ENCODE measurements at places on chromosomes 3 and 15.

DNA sequence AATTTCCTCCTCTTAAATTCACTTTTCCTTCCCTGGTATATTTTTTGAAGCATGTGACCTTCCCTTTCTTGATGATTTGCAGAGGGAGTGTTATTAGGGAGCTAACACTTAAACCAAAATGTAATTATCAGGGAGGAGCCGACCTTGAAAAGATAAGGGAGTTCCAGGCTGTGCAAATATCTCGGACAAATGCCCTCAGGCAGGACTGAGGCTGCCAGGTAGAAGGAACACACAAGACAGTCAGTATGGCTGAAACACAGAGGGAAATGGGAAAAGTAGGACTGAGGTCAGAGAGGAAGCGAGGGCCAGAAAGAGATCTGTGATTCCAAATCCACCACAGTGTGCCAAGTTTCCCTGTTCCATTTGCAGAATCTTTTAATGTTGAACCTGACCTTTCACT lies 221.0 kb downstream of the CNTN3 start:
- no peak for DNase-seq

DNA sequence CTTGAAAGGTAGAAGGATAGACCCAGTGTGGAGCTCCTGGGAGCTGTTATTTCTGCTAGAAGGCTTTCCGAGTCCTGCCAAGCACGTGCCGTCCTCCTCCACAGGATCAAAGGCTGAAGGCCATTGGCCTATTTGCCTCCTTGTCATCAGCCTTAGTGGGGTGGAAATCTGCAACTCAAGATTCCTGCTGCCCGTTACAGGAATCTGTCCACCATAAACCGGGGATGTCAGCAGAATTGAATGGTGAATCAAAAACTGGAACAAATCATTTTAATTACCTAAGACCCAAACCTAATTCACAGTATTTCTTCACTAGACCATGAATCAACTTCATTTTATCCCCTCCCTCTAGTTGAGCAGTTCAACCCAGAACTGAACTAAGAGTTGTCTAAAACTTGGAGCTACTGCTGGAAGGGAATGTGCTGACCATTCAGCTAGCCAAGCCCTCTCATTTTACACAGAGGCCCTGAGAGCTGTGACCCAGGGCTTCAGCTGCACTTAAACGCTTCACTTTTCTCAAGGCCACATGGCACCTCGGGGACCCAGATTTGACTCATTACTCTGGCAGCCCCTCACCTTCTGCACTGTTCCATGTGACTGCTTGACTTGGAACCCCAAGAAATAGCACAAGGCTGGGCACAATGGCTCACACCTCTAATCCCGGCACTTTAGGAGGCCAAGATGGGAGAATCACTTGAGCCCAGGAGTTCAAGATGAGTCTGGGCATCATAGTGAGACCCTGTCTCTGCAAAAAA lies 36.8 kb upstream of the KIF23 start:
- no peak for DNase-seq

- no peak for DNase-seq
Observed at GRCh38 chr3:31878231-31878838, 102.7 kb downstream of the OSBPL10 start.

- DNase-seq = no peak
Observed at GRCh38 chr3:130699765-130700164, 46.9 kb downstream of the PIK3R4 start.

DNA sequence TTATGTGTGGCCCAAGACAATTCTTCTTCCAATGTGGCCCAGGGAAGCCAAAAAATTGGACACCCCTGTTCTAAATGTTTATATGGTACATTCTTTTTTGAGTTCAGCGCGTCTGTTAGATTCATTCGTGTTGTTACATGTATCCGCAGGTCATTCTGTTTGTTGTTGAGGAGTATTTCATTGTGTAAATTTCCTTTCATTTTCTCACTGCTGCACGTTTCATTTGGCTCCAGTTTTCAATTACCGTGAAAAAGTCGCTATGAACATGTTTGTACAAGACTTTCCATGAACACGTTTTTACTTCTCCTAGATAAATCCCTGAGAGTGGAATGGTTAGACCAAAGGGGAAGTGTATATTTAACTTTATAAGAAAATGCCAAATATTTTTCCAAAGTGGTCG lies 7.5 kb upstream of the OPA1 start:
- DNase-seq = no peak

DNA sequence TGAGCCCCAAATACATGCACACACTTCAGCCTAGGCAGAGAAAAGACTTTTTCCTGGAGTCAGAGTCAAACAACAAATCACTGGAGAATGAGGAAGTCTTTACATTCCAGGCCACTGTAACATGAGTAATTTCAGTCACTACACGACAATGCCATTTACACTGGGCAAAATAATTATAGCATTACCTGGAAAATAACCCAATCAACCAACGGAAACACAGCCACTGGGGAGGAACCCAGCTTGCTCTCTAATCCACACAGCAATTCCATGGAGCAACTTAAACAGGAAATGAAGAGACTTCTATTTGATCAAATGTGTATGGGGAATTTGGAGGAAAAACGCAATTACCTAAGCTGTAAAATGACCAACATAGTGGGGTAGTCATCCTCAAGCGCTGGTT lies 15.2 kb downstream of the FSTL1 start:
- no peak for DNase-seq

DNA sequence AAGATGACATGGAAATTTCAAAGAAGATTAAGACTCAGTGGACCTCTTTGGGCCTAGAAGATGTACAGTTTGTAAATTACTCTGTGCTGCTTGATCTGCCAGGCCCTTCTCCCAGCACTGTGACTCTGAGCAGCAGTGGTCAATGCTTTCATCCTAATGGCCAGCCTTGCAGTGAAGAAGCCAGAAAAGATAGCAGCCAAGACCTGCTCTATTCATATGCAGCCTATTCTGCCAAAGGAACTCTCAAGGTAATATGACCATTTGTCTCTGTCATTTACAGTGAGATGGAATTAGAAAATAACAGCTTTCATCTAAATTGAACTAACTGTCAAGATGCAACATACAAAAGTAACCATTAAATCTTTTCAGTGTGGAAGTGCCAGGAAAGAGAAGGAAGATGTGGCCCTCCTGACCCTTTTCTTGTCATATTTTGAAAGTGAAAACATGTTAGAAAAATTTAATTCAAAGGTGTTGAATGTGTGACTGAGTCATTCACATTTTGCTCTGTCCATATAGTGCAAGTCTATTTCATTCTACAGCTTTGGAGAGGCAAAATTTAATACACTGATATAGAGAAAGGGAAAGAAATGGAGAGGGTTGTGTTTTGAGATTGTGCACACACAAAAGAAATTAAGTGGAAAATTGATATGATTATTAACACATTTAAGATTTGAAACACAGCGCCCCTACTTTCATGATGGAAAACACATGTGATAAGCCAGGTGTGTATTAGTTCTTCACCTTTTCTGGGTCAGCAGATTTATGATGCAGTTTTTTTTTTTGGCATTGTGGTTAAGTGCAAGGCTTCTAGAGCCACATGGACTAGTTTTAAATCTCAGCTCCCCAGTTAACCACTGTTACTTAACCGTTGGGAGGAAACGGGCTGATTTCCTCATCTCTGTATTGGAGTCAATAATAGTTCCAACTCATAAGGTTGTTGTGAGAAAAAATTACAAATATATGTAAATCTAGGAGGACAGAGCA lies 375.1 kb downstream of the NAALADL2 start:
- no peak for DNase-seq

DNA sequence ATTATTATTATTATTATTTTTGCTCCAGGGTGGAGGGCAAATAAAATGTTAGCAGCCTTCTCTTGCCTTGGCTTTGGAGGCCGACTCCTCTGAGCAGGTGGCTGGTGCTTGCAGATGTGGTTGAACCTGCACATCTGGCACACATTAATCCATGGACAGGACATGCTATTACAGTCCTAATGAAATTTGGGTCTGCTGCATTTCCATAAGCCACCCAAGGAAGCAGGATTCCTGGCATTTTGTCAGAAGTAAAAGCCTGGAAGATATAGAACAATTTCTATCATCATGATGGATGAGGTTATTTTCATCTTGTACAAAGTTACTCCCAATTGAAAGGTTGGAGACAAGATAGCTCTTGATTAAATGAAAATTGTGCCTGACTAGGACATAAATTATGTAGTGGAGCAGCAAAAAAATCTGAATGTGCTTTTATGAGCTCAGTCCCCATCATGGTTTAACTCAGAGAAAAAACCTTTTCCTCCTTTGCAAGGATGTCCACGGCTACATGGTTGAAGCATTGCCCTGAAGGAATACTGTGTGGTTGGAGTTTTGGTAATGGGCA lies 130.9 kb upstream of the RGMA start:
- no peak for DNase-seq

DNA sequence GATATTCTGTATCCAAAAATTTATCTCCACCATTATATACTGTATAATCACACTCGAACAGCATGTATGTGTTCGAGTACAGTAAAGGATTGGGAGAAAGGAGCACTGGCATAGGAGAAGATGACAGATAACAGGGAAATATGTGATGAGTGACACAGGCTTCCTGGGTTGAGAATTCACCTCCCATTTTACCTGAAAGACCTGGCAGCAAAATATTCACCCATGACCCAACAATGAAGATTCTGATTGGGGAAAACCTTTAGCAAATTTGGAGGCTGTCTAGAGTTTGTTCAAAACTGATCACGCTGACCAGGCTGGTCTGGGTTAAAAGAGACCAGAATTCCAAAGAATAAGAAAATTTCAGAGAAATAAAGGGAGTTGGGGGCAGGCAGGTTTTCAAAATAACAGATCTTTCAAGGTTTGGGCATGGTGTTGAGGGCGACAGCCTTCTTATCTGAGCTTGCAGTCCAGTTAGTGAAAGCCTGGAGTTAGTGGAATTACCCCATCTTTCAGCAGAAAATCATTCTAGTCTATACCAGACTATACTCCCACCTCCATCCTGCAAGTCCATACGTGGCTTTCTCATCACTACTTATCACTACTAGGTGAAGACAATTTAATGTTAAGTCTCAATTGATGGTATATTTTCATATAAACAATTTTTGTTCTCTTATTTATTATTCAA lies 42.8 kb upstream of the RSL24D1 start:
- DNase-seq = no peak

GRCh38 chr3:151879679-151880415 lies 6.4 kb downstream of the SUCNR1 start:
- no peak for DNase-seq

DNA sequence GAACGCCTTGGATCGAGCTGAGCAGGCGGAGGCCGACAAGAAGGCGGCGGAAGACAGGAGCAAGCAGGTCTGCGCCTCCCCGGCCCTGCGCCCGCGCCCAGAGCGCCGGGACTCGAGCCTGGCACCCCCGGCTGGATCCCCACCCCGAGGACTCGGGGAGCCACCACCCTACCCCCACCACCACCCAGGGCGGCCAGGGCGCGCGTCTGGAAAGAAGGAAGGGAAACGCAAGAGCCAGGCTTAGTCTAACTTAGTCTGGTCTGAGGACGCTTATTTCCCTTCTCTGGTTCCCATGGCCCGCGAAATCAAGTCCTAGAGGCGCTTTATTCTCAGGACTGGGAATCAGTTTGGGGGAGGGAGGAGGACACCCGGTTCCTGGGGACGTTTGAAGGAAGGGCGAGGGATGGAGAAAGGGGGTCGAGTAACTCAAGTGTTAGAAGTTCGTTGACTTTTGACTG lies 359 bp downstream of the TPM1 start:
- no peak for DNase-seq

DNA sequence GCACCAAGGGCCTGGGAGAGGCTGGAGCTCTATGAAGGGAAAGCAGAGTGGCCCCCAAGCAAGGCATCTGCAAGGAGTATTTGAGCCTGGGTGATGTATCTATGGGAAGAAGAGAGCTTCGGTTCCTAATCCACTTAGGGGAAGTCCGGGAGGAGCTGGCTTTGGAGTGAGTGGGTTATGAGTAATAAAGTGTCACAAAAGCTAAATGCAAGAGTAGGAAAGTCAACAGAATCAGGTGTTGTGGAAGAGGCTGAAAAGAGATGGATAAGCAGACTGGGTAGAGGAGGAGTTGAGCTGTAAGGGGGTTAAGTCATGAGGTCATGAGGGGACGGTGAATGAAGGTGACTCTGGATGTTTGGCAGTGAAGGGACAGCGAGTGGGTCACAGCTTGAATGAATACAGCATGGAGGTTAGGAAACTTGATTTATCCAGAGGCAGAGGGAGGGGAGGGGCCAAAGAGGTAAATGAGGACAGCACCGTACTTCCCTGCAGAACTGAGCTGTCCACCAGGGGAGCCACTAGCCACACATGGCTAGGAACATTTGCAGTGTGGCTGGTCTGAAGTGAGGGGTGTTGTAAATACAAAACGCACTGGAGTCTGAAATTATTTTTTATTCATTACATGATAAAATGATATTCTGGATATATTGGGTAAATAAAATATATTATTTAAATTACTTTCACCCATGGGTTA lies 83.3 kb downstream of the ADCY5 start:
- no peak for DNase-seq

DNA sequence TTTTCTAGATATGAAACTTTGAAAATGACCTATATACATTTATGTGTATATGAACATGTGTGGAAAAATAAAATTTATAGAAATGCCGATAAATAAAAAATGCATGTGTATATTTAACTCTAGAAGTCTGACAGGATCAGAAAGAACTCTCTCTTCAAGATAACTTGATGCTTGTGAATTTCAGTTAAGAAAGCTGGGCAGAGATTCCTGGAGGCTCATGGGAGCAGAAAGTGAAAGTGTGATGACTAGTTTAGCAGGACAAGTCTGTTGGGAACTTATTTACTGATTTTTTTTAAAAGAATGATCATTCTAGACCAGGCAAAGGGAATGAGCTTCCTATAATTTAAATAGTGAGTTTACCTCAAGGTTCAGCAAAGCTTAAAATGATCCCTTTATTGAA lies 81.5 kb upstream of the KCNAB1 start:
- no peak for DNase-seq

DNA sequence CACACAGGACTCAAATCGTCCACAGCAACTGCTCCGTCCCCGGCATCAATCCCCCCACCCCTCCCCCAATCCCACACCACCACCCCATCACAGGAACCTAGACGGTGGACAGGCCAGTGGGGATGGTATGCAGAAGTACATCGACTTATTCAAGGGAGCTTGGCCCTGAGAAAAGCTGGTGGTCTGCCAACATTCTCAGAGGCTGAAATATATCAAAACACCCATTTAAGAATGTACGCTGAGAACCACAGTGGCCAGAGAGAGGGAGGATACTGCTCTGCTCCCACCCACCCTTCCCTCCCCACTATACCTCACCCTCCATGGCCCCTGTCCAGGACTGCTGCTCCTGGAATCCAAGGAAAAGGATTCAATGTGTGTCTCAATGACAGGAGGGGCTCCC lies 12.4 kb upstream of the USP3 start:
- DNase-seq = no peak

DNA sequence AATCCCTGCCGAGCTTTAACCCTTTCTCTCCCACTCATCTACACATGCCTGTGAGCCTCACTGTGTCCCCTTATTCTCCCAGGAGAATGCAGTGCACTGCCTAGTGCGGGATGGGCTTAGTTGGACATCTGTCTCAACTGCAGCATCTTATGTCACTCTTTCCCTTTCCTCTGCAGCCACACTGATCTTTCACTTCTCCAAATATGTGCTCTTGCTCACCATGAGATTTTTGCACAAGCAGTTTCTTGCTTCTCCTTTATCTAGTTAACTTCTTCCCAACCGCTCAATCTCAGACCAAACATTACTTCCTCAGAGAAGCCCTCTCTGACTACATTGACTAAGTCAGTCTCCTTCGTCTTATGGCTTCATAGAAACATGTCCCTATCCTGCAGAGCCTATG lies 292.3 kb downstream of the KBTBD8 start:
- no peak for DNase-seq

- DNase-seq = no peak
Observed at GRCh38 chr3:130956721-130957120, 62.8 kb downstream of the ATP2C1 start.
